HuH-7.5 (cell line): ENCODE measurements at places on chromosomes 6 and 20.

DNA sequence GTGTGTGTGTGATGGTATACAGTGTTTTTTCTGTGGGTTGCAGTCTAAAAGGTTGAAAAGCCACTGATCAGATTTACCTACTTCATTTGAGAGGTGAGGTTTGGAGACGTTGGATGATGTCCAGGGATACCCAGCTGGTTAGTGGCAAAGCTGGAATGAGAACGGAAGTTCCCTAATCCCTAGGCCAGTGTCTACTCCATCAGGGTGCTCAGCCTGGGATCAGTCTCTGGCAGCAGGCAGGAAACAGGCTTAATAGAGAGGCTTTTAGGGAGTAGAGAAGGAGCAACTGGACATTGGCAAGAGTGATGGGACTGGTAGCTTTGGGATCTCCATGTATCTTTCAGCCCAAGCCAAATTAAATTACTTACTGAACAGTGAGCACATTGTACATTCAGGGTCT lies 80.7 kb downstream of the C6orf52 start:
- no peak for DNase-seq

DNA sequence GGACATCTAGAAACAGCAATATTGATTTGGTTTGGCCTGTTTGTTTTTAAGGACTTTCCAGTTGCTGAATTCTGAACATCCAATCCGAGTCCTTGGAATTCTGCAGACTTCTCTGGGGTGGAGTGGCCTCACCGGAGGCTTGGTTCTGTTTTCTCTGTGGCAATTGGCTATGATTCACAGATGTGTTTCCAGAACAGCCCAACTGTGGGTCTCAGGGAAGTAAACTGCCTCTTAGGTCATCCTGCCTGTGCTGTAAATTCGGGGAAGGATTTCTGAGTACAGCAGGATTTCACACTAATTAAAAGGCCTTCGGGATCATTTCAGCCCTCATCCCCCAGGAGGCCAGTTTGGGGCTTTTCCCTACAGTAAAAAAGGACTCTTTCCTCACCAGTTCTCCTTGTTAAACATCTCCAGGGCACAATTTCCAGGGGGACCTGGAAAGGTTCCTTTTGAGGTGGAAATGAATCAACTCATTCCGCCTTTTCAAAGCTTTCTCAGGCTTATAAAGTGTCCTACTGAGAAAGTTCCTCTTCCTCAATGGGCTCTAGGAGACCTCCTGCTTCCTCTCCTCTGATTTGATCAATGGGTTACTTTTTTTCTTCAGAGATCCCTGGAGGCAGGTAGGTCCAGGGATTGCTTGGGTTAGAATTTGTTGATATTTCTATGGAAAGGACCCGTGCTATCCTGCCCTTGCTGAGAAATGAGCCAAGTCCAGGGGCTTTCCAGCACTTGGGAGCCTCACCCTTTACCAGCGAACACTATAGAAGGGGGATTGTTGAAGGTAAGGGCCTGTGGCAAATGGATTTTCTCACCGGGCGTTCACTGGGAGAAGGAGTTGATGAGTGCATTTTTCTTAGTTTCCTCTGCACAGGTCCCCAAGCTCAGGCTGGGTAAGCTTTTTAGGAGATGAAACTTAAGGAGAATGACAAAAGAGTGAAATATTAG lies 114.6 kb downstream of the CLIC5 start:
- DNase-seq = no peak

DNA sequence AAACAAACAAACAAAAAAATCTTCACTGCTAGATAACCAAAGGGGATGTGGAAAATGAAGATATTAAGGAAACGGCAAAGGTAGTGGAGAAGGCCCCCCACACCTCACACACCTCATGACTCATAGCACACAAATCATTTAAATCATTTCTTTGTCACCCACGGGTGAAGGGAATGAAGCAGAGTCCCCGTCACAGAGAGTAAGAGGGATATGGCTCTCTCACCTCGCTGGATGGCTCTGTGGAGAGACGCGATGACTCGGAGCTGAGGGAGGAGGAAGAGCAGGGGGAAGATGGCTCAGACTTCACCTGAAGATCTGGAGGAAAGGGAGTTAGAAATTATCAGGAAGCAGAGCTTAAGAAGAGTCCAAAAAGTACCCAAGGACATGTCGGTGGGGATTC lies 1.2 kb downstream of the ATF6B start:
- no peak for DNase-seq

DNA sequence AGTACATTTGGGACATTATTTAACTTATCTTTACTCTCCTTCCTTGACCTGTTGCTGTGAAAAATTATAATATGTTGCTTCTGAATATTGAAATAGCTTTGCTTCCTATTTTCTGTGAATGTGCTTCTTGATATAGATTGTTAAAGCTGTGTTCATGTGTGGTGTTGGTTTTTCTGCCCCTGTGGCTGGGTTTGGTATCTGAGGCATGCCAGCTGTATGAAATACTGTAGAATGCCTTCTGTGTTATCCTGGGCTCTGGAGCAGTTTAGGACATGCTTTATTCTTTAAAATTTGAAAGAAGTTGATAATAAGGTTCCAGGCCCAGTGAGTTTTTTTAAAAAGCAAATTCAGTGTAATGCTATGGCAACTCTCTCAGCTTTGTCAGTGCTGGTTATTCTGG lies 71.7 kb downstream of the HIVEP1 start:
- no peak for DNase-seq
